ENCODE measurements at places on chromosomes 5 and 9.
A peak's percentile ranks its signal among the peaks of the same experiment; 100 is the strongest.

- peaks cover 6% of the 10 kb centered on the region for H3K27me3 ChIP-seq
- no peaks in the 10 kb centered on the region for H3K4me1 ChIP-seq
- H3K4me3 ChIP-seq, result no peak overlapping the region
- H3K36me3 ChIP-seq, result no peaks in the 10 kb centered on the region
- no peak for ATAC-seq
Observed at GRCh38 chr5:180101451-180102105, 30.0 kb upstream of the RNF130 start.

- H3K27ac ChIP-seq, result no peak overlapping the region
- ATAC-seq, result no peak
- no peak overlapping the region for H3K4me3 ChIP-seq
- H3K36me3 ChIP-seq, result no peaks in the 10 kb centered on the region
Observed at GRCh38 chr9:81595887-81596543, 93.3 kb downstream of the TLE1 start.

- H3K27ac ChIP-seq, result no peak overlapping the region
- no peak for ATAC-seq
- no peak overlapping the region for H3K4me3 ChIP-seq
- H3K36me3 ChIP-seq, result no peaks in the 10 kb centered on the region
- H3K4me1 ChIP-seq, result no peaks in the 10 kb centered on the region
- no peaks in the 10 kb centered on the region for H3K27me3 ChIP-seq
Observed at GRCh38 chr5:83937837-83938236, 217.2 kb upstream of the HAPLN1 start.

DNA sequence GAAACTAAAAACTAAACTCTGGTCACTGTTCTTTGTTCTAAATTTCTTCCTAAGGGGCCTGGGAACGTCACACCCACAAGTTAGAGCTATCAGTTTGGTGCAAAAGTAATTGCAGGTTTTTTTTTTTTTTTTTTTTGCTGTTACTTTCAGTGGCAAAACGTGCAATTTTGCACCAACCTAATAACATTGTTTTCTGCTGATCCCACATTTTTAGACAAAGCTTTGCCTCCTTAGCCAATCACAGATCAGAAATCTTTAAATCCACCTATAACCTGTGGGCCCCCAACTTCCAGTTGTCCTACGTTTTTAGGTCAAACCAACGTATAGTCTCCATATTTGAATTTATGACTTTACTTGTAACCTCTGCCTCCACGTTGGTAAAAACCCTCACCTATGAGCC lies 11.1 kb upstream of the MED10 start:
- H3K27ac ChIP-seq, result no peak overlapping the region
- H3K27me3 ChIP-seq, result peaks cover 25% of the 10 kb centered on the region
- no peak for ATAC-seq
- H3K36me3 ChIP-seq, result no peaks in the 10 kb centered on the region
- no peak overlapping the region for H3K4me3 ChIP-seq
- H3K4me1 ChIP-seq, result no peaks in the 10 kb centered on the region

DNA sequence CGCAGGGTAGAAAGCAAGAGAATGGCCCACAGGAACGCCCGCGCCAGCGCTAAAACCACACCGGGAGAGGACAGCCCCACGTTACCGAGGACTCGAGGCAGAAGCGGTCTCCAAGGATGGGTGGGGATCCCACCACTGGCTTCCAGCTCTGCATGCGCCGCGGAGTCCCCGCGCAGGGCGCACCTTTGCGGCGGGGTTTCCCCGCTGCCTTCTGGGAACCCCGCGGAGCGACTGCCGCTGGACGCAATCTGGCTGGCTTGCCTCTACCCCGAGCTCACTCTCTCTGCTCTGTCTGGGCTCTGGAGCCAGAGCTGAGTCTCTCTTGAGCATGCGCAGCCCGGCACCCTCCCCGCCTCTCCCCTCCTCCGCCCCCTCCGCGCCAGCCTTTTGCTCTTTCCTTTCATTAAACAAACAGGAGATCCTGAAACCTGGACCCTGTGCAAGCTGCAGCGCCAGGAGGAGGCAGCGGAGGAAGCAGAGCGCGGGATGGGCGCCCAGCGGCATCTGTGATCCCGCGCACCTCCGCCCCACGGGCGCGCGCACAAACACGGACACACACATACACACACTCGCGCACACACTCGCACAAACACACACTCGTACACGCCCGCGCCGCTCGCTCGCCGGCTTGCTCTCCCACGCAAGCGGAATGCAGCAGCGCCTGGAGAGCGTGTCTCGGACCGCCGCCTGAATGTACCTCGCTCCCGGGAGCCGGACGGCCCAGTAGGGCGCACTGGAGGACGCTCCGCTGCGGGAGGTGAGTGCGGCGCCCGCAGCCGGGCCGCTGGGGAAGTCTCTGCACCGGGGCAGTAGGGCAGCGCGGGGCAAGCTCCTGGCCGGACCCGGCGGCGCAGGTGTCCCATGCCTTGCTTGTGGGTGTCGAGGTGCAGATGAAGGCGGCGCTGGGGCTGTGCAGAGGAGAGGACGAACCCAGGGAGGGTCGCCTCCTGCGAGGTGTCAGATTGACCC lies at the start of gene PLPPR1:
Gene PLPPR1, plus strand, starts transcription at position 382 of the 969 bp plus-strand sequence.
- H3K4me3 ChIP-seq, result no peak within 1 kb of the TSS
- H3K4me1 ChIP-seq, result no peaks in the 10 kb centered on the region
- peaks cover 26% of the 10 kb centered on the region for H3K27me3 ChIP-seq
- no peak for ATAC-seq

GRCh38 chr5:80185095-80185494 lies 70.8 kb downstream of the SERINC5 start:
- ATAC-seq, result peak; percentile 22
- H3K4me3 ChIP-seq, result peak overlapping the region; percentile 97
- peaks cover 87% of the 10 kb centered on the region for H3K36me3 ChIP-seq
- H3K4me1 ChIP-seq, result peaks cover 64% of the 10 kb centered on the region
- H3K27me3 ChIP-seq, result no peaks in the 10 kb centered on the region
- peak overlapping the region; percentile 94 for H3K27ac ChIP-seq

- peaks cover 21% of the 10 kb centered on the region for H3K36me3 ChIP-seq
- peaks cover 31% of the 10 kb centered on the region for H3K4me1 ChIP-seq
- H3K27me3 ChIP-seq, result no peaks in the 10 kb centered on the region
- H3K4me3 ChIP-seq, result no peak overlapping the region
Observed at GRCh38 chr5:139638090-139638735, 9.9 kb upstream of the CXXC5 start.

Data from activated T-helper 17 cell treated with anti-CD3 and anti-CD28 coated beads, Interleukin-2, amount 50 U/mL, for 72 hours (primary cell).